ENCODE measurements at places on chromosomes 7 and 10. TPM values are rescaled to one million over a fixed set of nuclear protein-coding genes. Genes with fewer than 3 reads are reported as not detected.

DNA sequence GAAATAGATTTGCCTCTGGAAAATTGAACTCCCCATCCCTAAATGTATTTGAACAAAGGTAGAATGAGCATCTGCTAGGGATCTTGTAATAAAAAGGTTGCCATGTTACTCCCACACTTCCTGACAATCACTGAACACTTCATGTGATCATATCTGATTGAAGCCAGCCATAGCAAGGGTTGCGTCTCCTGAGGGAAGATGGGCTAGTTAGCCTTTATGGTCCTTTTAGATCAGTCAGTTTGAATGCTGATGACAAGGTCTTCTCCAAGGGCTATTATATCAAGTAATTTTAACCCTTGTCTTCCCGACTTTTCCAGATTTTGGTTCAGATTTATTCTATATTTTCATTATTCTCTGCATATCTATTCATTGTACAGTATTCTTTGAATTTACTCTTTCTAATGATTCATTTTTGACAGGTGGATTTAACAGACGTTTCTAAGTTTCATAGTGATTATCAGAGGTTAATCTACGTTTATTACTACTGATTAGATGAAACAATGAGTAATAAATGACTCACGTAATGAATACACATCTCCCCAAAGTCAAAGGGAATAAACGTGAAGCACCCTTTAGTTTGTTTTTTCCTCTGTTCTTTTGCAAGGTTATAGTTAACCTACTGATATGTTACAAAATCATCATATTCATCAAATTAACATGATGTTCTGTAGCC is 28.1 kb downstream of the CSGALNACT2 start:
- no peaks in the 10 kb centered on the region for H3K27me3 ChIP-seq
- no peak overlapping the region for H3K27ac ChIP-seq
- no peak for DNase-seq

DNA sequence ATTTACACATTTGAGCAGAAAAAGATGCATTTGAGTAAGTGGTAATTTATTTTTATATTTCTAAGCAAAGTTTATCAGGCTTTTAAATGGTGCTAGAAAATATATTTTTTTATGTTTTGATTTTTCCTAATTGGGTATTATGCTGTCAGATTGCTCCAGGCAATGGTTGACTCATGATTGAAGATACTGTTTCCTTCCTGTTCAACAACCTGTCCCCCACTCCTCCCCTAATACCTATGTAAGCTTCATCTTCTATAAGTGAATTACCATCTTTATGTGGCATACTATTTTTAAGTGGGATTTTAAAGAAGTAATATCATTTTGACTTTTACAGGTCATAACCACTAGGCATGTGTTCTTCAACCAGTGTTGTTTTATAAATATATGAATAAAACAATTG is 21.4 kb downstream of the TSPAN13 start:
- H3K36me3 ChIP-seq, result no peaks in the 10 kb centered on the region
- H3K27ac ChIP-seq, result no peak overlapping the region
- DNase-seq, result no peak
- peaks cover 4% of the 10 kb centered on the region for H3K4me1 ChIP-seq
- H3K27me3 ChIP-seq, result no peaks in the 10 kb centered on the region

The INSYN2A gene
- 0.15 TPM for polyA plus RNA-seq

DNA sequence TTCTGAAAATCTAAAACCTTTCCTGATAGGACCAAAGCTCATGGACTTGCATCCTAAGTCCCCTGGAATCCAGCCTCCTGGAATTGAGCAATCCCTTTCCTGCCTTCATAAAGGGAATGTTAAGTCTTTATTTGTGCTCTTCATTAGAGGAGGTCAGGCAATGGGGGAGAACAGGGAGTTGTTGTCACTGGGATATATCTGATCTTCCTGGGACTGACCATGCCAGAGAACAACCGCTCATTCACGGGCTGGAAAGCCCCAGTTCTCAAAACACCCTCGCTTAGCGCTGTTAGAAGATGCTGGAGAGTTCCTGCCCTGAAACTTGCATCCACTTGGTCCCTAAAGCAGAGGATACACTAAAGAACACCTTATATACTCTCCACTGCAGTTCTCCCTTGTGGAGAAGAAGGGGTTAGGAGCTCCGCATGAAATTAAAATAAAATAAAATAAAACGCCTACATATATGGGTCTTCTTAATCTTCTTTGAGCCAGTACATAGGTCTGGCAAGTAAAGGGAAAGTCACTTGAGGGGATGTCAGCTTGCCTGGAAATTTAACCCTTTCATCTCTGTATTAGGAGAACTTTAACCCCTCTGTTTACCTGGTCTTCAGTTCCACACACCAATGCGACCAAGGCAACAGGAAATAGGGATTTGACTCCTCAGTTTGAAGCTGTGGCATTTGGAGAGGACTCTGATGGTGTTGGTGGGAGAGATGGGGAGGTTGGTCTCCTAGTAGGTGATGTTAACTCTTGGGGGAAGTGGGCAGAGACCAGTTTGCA is 1.2 kb downstream of the SORCS1 start:
- no peak overlapping the region for H3K27ac ChIP-seq
- DNase-seq, result no peak
- peaks cover 5% of the 10 kb centered on the region for H3K4me1 ChIP-seq
- H3K4me3 ChIP-seq, result no peak overlapping the region

The GLI3 gene
- polyA plus RNA-seq, result 0.17 TPM

GRCh38 chr7:157399086-157399687 is 62.4 kb downstream of the DNAJB6 start:
- no peak overlapping the region for H3K4me3 ChIP-seq
- no peak for DNase-seq
- H3K27ac ChIP-seq, result no peak overlapping the region
- peaks cover 3% of the 10 kb centered on the region for H3K4me1 ChIP-seq
- H3K36me3 ChIP-seq, result no peaks in the 10 kb centered on the region

Measured in spleen (tissue), 13 donors.